Activated naive CD4-positive, alpha-beta T cell treated with anti-CD3 and anti-CD28 coated beads for 36 hours (primary cell): ENCODE measurements at places on chromosomes 11 and 22. TPM values are rescaled to one million over a fixed set of nuclear protein-coding genes. Genes with fewer than 3 reads are reported as not detected.

Gene MYRF
- 0.27 TPM for total RNA-seq

DNA sequence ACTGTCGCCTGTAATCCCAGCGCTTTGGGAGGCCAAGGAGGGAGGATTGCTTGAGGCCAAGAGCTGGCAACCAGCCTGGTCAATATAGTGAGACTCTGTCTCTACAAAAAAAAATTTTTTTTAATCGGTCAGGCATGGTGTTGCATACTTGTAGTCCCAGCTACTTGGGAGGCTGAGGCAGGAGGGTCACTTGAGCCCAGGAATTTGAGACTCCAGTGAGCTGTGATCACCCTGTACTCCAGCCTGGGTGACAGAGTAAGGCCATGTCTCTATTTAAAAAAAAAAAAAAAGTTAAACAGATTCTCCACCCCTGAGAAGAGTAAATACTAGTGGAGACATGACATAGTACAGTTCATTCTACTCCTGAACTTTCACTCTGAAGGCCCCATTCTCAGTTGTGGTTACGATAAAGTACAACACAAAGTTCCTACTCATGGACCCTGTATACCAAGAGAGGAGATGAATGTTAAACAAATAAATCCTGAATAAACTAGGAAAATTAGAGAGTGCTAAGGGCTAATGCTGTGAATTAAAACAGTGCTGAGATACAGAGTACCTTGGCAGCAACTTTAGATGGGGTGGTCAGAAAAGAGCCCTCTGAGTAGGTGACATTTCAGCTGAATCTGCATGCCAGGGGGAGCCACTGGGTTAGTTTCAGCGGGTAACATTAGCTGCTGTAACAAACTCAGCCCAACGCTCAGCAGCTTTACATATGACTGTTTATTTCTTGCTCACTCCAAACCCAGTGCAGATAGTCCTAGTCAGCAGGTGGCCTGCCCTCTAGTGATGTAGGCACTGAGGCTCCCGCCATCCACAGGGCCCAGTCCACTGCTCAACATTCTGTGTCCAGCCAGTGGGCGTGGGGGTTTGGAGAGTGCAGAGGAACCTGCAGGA lies 75.1 kb downstream of the DBX1 start:
- no peak for DNase-seq

DNA sequence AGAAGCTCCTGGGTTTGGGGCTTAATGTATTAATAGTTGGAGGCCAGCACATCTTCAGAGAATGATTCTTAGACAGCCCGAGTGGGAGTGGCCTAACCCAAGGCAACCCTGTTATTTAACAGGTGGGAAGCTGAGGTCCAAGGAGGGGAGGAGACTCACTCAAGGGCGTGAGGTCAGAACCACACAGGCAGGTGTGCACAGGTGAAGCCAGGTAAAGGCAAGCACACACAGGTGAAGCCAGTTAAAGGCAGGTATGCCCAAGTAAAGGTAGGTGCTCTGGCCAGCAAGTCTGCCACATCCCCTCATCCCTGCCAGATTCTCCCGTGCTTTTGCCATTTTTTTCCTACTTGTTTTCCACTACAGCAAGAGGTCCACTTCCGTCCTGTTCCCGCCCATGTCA lies 2.9 kb upstream of the SHANK2 start:
- no peak for DNase-seq

DNA sequence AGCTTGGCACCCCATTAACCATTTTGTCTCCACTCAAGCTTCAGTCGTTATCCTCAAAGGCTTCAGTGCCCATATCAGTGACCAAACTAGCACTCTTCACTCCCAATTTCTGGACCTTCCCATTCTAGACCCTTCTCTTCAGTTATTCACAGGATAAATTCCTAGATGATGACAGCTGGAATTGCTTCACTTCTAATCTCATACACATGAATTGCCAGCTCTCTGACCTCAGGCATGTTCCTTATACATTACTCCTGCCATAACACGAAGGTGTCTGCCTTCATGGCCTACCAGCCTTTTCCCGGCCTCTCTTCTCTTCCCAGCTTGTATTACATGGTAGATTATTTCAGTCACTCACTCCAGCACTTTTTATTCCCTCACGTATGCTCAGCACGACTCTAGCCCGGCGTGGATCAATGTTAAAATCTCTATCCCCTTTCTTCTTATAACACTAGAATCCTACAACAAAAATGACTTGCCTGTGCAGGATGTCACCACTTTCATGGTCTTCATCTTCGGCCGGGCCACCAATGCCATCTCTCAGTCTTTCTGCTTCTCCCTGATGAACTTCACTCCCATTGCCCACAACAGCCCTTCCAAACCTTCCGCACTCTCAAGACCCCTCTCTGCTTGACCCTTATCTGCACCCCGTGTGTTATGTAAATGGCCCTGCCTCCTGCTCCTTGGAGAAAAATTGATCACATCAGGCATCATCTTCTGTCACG lies 36.9 kb downstream of the EIF3F start:
- DNase-seq, result no peak
